ENCODE measurements at places on chromosomes 13 and 19. TPM values are rescaled to one million over a fixed set of nuclear protein-coding genes. Genes with fewer than 3 reads are reported as not detected.

GRCh38 chr13:100182900-100183490 is 94.1 kb downstream of the PCCA start:
- no peak for DNase-seq

The KCNN1 gene
- total RNA-seq, result 8.4 TPM

DNA sequence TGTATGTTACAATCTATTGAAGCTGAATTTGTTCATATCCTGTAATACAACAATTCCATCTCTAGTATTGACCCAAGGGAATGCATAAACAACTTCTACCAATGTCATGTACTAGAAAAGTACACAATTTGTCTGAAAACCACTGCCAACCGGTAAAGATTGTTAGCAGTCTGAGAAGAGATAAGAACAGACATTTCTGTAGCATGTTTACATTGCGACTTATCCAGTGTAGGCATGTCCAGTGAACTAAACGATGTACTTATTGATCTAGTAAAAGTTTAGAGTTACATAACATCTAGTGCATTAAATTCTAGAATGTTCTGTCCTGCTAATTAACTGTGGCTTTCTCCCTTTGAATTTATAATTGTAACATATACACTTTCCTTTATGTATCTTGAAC is 425.9 kb downstream of the SLITRK6 start:
- no peak for DNase-seq

The PGLYRP1 gene
- total RNA-seq, result not detected

The CLEC11A gene
- 3.8 TPM for total RNA-seq

DNA sequence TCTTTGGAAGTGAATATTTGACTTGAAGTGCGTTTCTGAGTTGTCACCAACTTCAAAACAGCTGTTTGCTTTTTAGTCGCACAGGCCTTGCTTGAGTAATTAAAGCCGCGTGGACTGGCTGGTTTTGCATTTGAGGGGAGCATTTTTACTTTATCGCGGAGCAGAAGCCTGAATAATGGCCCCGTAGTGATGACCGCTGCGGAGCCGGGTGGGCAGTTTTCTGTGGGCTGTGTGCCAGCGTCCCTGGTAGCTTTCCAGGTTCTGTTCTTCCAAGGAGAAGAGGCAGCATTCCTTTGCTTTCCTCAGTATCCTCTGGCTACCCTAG is 1.1 kb downstream of the NAA16 start:
- no peak for DNase-seq

DNA sequence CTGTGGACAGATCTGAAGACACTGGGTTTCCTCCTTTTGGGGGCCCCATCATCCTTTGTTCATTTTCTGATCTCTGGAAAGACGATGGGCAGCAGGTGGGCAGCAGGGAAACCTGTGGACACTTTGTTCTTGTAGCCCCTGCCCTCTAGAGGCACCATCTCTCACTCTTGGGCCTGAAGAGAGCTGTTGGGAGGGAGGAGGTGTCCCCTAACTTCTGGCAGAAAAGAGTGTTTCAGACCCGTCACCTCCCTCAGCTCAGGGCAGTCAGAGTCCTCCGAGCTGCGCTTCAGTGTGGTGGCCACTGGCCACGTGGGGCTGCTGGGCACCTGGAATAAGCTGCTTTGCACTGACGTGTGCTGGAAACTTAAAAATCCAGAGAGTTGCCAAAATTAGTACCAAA is 26.9 kb upstream of the RNF17 start:
- peak; percentile 63 for DNase-seq

DNA sequence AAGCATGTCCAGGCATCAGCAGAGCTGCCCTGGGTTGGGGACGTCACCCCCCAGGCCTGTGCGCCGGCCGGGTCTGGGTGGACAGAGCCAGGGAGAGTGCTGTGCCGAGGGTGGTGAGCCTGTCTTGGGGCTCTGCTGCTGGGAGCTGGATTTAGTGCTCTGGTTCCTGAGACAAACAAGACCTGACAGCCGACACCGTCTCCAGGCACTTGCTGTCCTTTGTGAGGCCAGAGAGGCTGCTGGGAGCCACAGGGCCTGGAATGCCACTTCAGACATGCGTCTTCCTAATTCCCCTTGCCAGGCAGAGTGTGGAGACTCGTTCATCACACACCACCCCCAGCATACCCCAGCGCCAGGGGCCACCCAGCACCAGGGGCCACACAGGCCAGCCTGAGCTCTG is 165.8 kb downstream of the KDM4B start:
- no peak for DNase-seq

GRCh38 chr13:103517066-103517767 is 451.0 kb upstream of the SLC10A2 start:
- no peak for DNase-seq

The ATP1A3 gene
- 11.6 TPM for total RNA-seq

GRCh38 chr19:34254698-34255432 is 511 bp downstream of the GARRE1 start:
- peak; percentile 41 for DNase-seq
